Amniotic stem cell (primary cell): ENCODE measurements at places on chromosomes 2 and 18.

GRCh38 chr2:54321047-54321446 lies 65.0 kb upstream of the TSPYL6 start:
- no peak for DNase-seq

DNA sequence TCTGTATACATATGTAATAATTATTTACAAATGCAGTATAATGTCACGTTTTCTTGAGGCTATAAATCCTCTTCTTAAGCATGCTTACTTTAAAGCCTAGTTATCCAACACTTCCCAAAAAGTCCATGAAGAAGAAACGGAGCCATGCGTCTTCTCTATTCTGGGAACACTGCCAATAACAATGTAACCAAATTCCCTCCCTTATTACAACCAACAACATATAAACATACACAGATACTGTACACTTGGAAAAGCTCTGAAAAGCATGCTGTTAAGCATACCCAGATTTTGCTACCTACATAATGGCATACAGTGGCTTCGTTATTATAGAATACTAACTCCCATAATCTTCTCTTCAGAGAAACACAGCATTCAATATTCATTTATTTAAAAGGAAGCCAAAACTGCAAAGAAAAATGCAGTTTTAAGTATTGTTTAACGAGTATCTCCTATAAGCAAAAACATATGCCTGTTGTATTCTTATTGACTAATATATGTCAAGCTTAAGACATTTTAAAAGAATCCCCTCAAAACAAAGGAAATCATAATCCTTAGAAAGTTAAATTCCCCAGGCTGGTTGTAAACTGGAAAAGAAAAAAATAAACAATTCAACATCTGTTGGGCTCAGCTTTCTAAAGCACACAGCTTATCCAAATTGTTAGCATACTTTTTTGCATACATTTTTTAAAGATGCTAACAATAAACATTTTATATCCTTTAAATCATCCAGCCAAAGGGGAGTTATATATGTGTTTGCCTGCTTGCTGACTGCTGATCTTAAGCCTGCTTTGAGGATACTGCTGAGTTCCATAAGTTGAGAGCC lies 83.4 kb downstream of the SLC25A12 start:
- no peak for DNase-seq

GRCh38 chr2:148944536-148944935 lies 69.5 kb downstream of the KIF5C start:
- DNase-seq, result no peak

DNA sequence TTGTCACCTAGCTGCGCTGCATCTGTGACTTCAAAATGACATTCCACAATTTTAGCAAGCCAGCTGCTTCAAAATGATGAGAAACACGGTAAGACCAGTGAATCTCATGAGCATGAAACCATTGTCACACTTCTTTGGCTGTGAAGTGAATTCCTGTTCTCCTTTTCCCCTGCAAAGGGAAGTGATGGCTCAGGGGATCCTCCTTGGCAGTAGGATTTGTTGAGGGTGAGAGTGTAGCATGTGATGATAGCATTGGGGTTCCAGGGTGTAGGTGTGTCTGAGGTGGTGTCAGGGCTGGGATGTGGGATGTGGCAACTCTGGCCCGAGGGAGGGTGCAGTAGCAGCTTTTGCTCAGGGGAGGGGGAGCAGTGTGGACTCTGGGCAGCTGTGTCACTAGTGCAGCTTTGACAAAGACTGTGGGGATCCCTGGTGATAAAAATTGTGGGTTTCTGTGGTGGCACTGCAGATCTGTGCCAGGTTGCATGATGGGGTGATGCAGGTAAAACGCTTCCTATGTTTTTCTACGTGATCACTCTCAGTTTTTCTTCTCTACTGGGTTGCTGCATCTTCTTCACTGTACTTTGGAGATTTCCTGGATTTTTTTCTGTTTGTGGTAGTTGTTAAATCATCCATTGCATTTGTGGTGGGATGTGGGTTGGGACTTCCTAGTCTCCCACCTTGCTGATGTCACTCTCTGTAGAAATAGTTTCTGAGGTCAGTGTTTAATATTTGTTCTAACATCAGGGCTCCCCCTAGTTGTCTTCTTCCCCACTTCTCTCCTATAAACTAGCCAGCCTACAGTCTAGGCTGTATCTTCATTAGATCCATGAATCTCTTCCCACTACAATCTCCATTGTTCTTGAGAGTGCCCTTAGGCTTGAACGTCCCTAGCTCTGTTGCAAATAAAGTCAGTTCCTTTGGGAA lies 107.0 kb downstream of the ACTR3 start:
- no peak for DNase-seq

GRCh38 chr2:181589779-181590178 lies 67.1 kb downstream of the CERKL start:
- DNase-seq, result no peak

- DNase-seq, result no peak
Measured at GRCh38 chr2:138829326-138829919, 49.2 kb upstream of the NXPH2 start.

DNA sequence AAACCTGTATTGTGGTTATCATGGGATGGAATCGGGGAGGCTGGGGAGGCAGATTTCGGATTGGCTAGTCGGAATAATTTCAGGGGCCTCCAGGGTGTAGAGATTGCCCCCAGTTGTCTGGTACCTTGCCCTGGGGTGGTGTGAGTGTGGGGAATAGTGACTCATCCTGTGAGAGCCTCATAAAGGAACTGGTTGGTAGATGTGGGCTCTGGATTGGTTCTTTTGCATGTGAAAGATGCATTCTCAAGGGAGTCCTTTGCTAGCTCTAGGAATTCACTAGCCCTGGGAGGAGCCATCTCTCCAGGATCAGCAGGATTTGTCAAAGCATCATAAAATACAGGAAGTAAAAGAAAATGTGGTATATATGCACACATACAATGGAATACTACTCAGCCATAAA lies 331.6 kb downstream of the SETBP1 start:
- no peak for DNase-seq

- no peak for DNase-seq
Measured at GRCh38 chr18:57438743-57439608, 3.8 kb downstream of the ONECUT2 start.

DNA sequence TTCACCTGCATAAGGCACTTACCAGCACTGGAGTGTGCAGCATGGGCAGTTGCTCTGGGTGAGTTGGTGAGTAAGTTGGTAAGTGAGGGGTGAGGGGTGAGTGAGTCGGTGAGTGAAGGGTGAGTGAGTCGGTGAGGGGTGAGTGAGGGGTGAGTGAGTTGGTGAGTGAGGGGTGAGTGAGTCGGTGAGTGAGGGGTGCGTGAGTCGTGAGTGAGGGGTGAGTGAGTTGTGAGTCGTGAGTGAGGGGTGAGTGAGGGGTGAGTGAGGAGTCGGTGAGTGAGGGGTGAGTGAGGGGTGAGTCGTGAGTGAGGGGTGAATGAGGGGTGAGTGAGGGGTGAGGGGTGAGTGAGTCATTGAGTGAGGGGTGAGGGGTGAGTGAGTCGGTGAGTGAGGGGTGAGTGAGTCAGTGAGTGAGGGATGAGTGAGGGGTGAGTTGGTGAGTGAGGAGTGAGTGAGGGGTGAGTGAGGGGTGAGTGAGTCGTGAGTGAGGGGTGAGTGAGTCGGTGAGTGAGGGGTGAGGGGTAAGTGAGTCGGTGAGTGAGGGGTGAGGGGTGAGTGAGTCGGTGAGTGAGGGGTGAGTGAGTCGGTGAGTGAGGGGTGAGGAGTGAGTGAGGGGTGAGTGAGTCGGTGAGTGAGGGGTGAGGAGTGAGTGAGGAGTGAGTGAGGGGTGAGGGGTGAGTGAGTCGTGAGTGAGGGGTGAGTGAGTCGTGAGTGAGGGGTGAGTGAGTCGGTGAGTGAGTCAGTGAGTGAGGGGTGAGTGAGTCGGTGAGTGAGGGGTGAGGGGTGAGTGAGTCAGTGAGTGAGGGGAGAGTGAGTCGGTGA lies 17.1 kb downstream of the THAP4 start:
- DNase-seq, result no peak

DNA sequence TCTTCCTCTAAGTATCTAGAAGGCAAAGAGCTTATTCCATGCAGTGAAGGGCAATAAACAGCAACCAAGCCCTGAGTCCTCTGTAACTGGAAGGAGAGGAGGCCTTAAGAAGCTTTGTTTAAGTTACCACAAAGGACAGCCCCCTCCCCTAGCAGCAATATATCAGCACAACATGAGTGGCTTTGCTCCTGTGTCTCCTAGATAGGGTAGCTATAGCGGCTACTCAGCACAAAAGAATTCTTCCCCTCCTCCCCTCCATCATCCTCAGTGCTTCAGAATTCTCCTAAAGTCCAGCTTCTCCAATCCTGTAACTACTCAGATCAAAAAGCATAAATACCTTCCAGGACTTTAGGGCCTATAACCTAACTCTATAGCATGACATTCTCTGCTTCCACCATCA lies 16.5 kb downstream of the SUMO1 start:
- no peak for DNase-seq

DNA sequence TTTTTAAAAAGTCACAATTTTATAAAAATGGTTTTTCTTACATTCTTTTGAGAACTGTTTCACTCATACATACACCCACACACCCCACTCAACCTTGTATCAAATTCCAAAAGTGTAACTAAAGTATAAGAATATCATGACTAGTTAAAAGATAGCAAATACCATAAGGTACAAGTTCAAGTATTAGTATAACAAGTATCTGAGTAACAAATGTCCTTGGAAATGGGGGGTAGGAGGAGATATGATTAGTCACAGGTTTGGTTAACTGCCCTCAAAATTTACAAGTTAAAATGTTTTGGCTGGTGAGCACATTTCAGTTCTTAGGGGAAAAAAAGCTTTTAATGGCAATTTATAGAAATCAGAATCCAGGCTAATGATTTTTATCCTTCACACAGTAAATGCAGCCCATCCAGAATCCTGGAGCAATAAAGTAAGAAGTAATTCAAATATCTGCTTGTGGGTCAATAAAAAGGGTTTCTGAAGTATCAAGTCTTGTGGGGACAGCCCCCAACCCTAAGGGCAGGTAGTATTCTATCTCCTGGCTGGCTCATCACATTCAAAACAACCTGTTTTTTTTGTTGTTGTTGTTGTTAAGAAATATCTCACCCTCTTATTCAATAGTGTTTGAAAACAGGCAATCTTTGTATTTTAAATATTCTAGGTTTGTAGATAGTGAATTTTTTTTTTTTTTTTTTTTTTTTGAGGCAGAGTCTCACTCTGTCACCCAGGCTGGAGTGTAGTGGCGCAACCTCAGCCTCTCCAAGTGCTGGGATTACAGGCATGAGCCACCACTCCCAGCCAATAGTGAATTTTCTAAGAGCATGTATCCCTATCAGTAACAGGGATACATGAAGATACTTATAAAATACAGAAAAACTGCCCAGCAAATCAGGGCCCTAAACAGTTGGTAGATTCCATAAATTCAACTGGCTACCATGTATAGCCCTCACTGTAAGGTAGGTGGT lies 14.5 kb downstream of the IAH1 start:
- DNase-seq, result no peak

DNA sequence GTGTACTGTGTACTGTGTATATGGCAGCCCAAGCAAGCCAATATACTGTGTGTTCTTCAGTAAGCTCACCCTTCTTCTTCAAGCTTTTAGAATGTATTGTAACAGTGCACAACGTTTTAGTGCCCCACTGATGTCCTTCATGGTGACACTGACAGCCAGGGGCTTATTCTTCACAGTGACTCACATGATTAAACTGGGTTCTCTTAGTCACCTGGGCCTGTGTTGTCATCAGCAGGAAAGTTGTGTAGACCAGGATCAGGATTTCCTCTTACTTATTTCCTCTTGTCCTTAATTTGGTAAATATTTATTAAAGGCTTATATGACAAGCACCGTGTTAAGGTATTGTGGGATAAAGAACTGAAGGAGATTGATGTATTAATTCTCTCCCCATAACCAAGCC lies 67.9 kb upstream of the THOC1 start:
- DNase-seq, result no peak

DNA sequence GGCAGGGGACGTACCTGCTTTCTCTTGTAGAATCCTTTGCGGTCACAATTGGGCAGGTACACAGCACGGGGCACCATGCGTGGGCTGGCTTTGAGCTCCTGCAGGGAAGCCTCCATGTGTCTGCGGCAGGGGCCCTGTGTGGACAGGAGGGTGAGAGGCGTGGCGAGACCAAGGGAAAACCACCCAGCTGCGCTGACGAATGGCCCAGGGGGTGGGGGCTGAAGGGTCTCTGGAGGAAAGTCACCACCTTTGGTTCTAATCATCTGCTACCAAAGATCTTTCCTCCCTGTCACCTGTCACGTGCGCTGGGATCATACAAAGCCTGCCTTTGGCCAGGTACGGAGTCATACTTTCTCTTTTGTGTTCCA lies 17.3 kb downstream of the IGFBP5 start:
- no peak for DNase-seq

DNA sequence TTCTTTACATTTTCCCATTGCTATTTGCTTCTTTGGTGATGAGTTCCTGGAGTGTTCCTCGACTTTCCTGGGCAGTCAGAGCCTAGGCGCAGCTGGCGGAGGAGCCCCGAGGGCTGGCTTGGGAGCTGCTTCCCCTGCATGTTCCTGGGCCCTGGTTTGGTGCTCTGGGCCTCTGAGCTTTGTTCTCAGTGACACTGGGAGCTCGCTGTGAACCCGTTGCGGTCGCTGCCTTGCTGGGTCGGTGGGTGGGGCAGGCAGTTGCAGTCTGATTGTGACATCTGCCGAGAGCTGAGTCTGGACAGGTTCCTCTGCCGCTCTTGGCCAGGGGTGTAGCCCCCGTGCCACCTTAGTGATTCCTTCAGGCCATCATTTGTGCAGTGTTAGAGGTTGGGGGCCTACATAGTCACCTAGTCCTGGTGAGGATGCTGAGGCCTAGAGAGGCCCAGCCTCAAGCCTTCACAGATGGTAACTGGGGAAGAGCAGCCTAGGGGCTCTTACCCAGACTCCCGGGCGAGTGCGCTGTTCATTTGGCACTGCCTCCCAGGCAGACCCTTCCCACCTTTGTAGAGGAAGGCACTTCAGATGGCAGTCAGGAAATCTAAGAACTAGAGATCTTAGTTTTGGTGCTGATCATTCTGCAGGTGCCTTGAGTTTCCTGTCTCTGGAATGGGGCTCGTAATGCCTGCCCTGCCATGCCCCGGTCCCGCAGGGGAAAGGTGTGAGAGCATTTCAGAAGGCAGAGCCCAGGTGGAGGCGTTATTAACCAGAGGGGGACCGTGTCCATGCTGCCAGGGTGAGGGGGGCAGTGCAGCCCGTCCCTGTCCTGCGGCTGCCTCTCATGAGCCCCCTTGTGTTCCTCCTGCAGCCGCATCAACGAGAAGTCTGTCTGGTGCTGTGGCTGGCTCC lies 8.4 kb downstream of the ASB1 start:
- no peak for DNase-seq

DNA sequence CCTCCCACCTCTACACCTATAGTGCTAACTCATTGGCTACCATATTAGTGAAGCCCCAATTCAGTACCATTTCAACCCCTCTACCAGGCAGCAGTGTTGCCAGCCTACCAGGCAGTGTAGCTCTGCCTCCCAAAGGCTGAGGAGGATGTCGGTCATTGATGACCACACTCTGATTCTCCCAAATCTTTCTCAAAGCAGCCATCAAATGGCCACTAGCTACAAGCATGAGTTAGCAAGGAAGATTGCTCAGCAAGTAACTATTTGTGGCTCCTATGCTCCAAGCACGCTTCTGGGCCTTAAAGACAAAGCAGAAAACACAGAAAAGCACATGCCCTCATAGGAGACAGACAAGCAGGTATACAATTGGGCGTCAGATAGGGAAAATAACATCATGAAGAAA lies 42.7 kb upstream of the AFF3 start:
- no peak for DNase-seq
